Daoy (cell line): ENCODE measurements at places on chromosomes 5 and 9.

DNA sequence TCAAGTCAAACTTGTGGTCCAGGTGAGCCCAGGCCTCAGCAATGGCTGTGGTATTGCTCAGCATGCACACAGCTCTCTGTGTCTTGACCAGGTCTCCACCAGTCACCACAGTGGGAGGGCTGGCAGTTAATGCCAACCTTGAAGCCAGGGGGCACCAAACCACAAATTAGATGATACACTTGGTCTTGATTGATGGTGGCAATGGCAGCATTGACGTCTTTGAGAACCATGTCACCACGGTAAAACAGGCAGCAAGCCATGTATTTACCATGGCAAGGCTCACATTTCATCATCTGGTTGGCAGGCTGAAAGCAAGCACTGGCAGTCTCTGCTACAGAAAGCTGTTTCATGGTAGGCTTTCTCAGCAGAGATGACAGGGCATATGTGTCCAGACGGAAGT lies 40.0 kb downstream of the NIM1K start:
- no peak for DNase-seq

- peak; percentile 21 for DNase-seq
These were observed 343.4 kb upstream of the PAPPA start for GRCh38 chr9:115810166-115810565.

DNA sequence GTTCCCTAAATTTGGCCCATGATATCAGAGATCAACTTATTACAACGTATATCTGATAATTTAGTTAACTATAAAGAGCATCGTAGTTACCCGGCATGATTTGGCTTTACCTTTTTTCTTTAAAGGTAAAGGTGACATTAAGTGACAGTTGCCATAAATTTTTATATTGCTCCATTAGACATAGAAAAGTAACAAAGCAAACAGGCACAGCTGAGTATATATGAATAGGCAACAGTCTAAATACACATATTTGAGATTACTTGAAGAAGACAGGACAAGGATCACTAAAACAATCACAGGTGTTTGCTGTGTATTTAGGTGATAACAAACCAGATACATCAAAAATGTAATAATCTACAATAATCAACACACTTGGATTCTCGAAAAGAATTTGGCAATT lies 34.8 kb downstream of the RFX3 start:
- no peak for DNase-seq

- DNase-seq: no peak
These were observed 12.5 kb downstream of the CARD6 start for GRCh38 chr5:40853632-40854192.

DNA sequence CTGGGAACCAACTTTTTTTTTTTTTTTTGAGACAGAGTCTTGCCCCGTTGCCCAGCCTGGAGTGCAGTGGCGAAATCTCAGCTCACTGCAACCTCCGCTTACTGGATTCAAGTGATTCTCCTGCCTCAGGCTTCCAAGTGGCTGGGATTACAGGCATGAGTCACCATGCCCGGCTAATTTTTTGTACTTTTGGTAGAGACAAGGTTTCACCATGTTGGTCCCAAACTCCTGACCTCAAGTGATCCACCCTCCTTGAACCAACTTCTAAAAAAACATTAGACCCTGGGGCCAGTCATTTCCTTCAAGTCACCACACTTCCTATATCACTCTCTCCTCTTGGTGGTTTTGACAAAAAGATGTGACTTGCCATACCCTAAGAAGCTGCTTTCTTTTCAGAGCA lies 10.9 kb upstream of the SHROOM1 start:
- DNase-seq: peak; percentile 48

DNA sequence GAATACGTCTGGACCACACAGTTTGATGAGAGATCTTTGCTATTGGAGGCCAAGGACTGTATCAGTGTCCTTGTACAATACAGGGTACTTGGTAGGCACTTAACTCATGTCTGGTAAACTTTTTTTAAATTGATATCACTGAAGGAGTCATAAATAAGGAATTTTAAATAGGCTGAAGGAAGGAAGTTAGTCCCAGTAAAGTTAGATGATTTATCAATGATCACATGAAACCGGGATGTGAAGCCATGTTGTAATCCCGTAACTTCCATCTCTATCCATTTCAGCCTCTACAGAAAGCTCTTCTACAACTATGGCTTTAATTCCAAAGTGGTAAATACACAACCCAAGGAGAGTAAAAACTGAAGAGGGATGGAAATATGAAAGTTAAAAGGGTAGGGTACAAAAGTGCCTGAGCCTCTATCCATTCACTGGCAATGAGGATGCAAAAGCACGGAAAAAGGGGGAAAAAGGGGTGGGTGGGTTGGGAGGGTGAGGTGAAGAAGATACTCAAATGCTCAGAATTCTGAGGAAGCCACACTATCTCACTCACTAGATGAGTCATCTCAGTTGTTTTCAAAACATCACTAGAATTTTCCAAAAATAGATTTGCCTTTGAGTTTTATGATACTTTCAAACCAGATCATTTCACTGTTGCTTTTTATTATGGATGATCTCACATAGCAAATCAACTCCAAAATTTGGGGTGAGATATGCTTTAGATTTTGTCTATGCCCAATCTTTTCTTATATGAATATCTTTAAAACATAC lies 1053.5 kb downstream of the NR2F1-AS1 start:
- DNase-seq: no peak

GRCh38 chr9:124632077-124632621 lies 125.0 kb upstream of the NR5A1 start:
- DNase-seq: no peak

- no peak for DNase-seq
These were observed 6.2 kb downstream of the ZNF883 start for GRCh38 chr9:113005777-113006176.

- peak; percentile 58 for DNase-seq
These were observed at the start of gene LHX3 for GRCh38 chr9:136204838-136205706. Gene LHX3 (minus strand): TSS chr9:136205128. CDS start chr9:136205012, 116 bp downstream.

- DNase-seq: no peak
These were observed 28.6 kb upstream of the RAB14 start for GRCh38 chr9:121230256-121230655.
